AG10803 (cell line): ENCODE measurements at places on chromosomes 5 and 9.
A peak's percentile ranks its signal among the peaks of the same experiment; 100 is the strongest.

GRCh38 chr5:167339205-167339604, 952.2 kb upstream of the WWC1 start:
- DNase-seq = no peak

- no peak for DNase-seq
Observed at GRCh38 chr5:66406761-66407336, 189.3 kb upstream of the MAST4 start.

DNA sequence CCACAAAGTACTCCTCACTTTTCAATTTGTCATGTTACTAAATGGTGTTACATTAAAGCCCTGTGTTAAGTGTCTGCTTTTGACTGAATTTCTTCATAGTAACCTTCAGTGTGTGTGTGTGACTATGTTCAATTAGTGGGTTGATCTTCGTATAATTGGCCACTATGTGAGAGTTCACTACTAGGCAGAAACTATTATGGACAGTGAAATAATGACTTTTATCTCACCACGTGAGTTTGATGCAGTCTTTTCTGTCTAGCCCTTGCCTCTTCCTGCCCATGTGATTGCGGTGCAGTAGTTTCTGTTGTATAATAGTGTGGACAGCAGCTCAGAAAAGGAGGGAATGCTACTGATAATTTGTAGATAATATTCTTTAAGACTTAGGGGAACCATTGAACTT, 1.8 kb upstream of the MAML1 start:
- no peak for DNase-seq

DNA sequence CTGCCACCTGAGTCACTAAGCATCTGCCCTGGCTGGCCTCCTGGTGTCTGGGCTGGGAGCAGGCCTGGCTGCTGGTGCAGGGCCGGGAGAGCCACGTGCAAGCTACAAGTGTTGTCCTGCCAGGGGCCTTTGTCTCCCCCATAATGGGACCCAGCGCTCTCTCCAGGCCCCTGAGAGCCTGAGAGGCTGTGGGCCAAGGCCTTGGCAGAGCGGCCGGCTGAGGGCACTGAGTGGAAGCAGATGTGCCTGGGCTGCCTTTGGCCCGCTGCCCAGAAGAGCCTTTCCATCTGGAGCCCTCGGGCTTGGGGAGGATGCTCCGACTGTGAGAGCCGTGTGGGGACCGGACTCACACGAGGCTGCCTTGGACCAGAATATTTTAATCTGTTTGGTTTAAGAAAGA, 185.5 kb downstream of the RGS3 start:
- peak; percentile 86 for DNase-seq

DNA sequence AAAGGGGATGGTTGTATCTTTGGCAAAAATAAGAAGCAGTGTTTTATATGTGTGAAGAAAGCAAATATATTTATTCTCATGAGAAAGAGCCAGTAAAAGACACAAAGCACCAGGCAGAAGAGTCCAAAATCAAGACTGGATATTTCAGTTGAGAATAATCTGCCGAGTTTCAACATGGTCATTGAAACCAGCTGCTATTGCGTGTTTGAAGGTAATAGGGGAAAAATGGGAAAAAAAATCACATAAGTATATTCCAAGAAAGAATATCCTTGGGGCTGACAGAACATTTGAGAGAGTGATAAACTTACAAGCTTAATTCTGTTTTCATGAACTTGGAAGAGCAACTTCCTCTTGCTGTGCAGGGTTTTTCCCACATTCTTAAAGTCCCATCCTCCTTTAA, 79.9 kb downstream of the ISOC1 start:
- DNase-seq = no peak

DNA sequence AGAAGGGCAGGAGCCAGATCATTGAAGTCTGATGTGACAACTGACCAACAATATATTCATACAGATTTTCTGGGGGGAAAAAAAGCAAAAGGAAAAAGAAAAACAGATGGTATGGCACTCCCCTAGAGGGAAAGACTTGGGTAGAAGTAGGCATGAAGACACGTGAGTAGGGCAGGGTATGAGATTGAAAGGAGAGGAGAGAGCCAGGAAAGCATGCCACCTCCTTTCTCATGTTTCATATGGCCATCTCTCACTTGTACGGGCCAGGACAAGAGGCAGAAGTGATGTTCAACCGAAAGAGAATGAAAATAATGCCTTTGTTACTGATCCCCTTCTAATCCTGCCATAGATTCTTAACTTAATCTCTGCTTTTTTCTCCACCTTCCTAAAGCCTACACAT, 139.0 kb upstream of the ACTBL2 start:
- no peak for DNase-seq

DNA sequence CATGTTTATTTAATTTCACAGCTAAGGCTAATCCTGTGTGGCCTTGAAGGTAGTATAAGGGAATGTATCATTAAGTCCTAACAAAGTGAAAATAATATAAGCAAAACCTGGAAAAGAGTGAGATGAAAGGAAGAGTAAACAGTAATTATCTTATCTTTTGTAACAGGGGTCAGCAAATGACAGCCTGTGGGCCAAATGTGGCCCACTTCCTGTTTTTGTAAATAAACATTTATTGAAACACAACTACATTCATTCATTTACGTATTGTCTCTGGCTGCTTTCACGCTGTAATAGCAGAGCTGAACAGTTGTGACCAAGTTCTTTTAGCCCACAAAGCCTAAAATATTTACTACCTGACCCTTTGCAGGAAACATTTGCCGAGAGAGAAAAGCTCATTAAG, 78.4 kb upstream of the HTR4 start:
- DNase-seq = no peak

DNA sequence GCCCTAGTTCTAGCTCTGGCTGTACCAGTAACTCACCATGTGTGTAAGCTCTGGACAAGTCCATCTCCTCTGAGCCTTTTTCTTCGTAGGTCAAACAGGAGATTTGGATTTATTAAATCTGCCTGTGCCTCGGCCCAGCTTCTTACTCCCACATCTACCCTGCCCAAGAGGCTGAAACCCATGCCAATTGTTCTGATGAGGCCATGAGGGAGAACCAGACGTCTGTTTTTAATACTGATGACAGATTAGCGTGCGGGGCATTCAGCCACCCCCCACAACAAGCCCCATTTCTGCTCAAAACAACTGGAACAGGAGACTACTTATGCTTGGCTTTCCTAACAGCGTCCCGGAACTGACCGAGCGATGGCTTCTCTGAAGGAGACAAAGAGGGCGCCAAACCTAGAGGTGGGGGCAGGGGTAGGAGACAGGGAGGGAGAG, 81.2 kb upstream of the TRIM32 start:
- peak; percentile 78 for DNase-seq

DNA sequence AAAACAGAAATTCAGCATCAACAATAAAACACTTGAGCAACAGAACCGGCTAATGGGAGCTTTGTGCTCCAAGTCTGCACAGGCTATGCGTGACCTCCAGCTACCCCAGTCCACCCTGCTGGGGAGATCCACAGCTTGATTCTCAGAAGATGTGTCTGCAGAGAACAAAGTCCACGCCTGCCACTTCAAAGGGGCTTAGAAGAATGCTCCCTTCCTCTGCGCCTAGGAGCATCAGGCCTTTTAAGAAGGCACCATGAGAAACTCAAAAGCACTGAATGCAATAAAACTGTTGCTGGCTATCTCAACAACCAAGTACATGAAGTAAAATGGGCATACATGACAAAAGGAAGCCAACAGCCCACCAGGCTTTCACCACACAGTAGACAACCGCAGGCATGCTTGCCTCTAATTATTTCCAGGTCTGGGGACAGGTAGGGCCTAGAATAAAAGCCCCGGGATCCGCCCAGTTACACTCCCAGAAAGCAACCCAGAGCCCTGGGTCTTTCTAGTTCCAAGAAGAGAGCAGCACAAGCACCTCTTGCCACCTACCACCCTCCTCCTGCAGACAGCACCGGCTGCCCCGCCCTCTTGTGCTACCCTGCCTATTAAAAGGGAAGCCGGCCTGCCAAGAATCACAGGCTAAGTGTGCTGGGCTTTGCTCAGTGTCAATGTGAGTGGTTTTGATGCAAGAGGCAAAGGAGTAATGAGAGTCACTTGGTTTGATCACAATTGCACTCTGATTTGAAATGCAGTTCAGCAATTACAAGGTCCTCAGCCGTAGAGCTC, 123.2 kb downstream of the SPOCK1 start:
- no peak for DNase-seq

GRCh38 chr9:18692268-18692667, 218.3 kb downstream of the ADAMTSL1 start:
- no peak for DNase-seq

GRCh38 chr5:54616031-54616430, 98.5 kb downstream of the SNX18 start:
- peak; percentile 95 for DNase-seq

DNA sequence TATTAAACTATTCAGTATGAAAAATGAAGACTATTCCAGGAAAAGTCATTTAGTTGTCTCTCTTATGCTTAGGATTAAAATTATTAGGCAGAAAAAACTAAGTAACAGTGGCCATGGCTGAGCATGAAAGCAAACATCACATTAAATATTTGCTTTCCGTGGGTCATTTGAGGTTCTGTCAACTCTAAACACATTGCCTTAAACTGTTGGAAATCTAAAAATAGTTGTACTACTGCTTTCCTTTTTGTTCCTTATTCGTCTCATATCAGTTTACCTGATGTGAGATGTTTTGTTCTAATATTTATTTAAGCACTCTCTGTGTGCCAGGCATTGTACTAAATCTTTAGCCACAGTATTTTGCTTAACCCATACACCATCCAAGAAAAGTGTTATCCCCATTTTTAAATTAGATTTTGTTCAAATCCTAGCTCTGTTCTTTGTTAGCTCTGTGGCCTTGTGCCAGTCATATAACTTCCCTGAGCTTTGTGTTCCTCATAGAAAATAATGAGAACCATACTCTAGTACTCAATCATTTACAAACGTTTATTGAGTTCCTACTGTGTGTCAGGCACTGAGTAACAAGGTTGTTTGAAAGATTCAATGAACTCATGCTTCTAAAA, 18.7 kb upstream of the ZNF608 start:
- DNase-seq = no peak

DNA sequence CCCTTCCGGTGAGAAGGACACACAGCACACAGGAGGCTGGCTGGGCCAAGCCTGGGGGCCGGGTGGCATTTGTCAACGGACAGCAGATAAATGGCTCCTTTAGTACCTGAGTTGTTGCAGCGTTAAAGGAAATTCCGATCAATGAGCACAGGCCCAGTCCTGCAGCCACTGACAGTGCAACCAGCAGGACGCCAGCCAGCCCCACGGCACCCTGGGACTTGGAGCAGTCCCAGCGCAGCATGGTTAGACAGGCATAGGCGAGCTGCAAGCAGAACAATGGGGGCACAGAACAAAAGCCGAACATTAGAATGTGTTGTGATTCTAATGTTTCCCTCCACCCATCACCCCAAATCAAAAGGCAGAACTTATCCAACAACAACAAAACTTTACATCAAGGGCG, 39.3 kb downstream of the PTCH1 start:
- no peak for DNase-seq

DNA sequence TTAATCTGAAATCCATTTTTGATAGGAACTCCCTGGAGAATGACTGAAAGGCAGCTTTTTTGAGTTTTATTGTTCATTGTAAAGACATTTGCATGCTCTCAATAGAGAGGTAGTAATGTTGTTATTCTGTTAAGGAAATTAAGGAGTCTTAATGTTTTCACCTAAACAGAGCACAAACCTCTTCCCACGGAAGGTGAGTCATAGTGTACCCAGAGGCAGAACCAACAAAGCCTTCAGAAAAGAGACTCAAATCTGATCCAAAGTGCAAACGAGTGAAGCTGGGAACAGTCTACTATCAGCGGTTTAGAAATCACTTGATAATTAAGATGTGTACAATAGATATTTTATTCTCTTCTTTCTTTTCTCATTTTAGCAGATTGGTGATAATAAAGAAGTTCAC, 470.5 kb downstream of the PLK2 start:
- DNase-seq = no peak

DNA sequence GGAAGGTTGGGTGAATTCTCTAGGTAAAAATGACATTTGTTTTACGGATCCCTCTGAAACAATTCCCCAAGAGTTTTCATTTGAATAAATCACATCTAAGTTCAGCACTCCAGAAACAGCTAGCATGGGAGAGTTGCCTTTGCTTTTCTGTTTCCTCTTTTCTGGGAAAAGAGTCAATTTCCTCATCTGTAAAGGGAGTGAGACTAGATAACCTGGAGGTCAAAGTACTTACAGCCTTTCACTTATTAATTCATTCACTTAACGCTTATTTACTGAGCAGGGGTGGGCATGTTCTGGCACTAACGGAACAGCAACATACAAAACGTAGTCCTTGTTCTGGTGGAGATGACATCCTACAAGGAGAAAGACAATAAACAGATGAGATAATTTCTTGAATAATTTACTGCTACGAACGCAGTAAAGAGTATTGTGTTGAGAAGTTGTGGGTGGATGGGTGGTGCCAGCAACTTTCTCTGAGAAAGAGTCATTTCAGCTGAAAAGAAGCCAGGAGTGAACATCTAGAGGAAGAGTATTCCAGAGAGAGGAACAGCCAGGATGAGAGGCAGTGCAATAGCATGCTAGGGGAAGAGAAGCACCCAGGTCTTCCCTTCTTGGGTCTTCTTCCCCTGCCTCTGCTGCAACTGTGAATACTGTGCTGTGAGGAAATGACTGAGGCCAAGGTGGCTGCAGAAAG, 335.6 kb downstream of the ZSWIM6 start:
- no peak for DNase-seq
